ENCODE measurements at places on chromosomes 4 and X.

- DNase-seq, result no peak
Measured at GRCh38 chrX:13357925-13358324, 38.1 kb upstream of the ATXN3L start.

DNA sequence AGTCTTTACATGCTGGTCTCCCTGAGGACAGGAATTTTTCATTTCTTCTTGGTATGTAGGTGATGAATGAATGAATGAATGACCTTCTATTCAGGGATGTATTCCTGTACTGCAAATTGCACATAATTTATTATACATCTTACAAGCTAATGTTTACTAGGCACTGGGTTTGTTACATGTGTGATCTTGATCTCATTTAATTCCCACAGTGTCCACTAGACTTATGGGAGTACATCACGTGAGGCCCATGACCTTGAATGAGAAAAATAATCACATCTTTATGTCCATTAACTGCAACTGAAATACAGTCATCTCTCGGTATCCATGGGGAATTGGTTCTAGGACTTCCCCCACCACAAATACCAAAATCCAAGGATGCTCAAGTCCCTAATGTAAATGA lies 150.3 kb downstream of the TMEM164 start:
- DNase-seq, result no peak

GRCh38 chr4:573122-573892 lies 2.8 kb downstream of the TMEM271 start:
- peak; percentile 67 for DNase-seq

DNA sequence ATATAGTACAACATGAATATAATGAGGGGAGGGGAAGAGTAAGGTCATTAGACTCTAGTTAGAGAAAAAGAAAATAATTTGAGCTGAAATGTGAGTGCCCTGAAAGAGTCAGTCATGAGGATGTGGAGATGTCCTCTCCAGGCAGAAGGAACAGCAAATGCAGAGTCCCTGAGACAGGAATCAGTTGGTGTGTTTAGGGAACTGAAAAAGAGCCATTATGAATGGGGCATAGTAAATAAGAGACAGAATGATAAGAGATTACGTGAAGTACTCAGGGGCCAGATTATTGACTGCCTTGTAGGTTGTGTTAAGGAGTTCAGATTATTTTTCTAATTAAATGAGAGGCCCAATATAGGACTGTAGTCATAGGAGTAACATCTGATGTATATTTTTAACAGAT lies 147.0 kb downstream of the PDLIM5 start:
- no peak for DNase-seq

GRCh38 chrX:84168574-84168973 lies 19.4 kb downstream of the RPS6KA6 start:
- no peak for DNase-seq

Data from dorsolateral prefrontal cortex (tissue), 122 donors.